ENCODE measurements at places on chromosomes 4 and X.

DNA sequence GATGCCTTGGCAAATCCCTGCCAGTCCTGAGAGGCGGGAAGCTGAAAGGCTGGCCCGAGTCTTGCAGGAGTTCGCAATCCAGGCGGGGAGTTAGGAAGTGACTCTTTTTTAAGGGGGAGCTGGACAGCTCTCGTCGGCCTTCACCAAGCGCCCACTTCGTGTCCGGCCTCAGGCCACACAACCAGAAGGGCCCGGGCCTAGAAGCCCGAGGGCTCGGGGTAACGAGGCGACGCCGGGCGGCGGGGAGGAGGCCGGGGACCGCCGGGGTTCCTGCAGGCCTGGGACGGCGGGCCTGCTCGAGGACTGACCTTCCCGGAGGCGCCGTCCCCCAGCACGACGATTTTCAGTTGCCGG is 395 bp downstream of the RAB28 start:
- peak; percentile 72 for DNase-seq

GRCh38 chr4:151783867-151784266 is 23.1 kb upstream of the GATB start:
- DNase-seq = peak; percentile 30

- DNase-seq = no peak
Observed at GRCh38 chrX:112803060-112803459, 37.6 kb downstream of the AMOT start.

DNA sequence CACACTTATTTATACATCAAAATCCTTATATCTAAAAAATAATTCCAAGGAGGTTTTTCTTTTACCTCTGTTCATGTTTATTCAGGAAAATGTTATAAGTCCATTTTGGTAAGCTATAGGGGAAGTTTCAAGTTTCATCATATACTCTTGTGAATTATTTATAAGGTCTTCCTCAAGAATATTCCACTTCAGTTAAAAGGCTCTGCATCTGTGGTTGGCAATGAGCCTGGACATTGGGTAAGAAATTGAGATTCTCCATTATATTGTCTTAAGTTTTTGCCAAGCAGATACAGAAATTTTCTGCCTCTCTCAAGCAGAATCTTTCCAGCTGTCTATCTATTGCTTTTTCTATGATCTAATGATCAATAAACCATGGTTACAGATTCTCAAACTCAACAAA is 641.9 kb downstream of the NLGN4X start:
- DNase-seq = no peak

DNA sequence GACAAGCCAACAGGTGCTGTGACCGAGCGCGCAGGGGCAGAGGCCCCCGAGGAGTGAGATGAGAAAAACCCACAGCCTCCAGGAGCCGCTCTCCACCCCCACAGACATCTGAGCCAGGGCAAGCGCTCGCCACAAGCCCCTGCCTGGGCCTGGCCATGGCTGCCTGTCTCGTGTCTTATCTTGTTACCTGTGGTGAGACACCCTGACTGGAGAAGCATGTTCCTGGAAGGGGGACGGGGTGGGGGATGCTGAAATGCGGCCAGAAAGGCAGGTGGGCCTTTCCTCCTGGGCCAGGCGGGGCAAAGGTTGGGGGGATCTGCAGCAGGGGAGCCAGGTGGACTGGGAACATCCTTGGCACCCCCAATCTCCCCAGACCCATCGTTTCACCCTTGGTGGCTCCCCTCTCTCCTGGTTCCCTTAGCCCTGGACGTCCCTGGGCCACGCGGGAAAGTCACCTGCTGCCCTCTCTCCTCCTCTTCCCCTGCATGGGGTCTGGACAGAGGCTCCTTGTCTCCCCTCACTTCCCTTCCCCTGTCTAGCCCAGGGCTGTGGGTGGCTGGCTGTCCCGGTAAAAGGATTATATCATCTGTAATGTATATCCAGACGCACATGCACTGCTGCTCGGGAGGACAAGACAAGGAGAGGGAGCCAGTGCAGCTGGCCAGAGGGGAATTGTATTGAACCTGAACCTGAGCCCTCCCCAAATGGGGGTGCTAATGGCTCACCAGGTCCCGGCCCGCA is 8.4 kb upstream of the DUSP9 start:
- no peak for DNase-seq

- DNase-seq = no peak
Observed at GRCh38 chr4:88892646-88893045, 164.3 kb downstream of the FAM13A start.

GRCh38 chrX:9476810-9477575 is 12.1 kb downstream of the TBL1X start:
- no peak for DNase-seq
